ENCODE measurements at places on chromosomes 11 and 22.

DNA sequence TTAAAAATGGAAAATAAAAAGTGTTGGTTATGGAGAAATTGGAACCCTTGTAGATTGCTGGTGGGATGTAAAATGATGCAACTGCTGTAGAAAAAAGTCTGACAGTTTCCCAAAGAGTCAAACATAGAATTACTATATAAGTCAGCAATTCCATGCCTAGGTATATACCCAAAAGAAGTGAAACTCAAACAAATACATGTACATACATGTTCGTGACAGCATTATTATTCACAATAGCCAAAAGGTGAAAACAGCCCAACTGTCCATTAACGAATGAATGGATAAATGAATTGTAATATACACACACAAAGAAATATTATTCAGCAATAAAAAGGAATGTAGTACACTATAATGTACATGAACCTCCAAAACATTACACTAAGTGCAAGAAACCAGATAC lies 116.0 kb downstream of the TTC28 start:
- DNase-seq, result no peak

DNA sequence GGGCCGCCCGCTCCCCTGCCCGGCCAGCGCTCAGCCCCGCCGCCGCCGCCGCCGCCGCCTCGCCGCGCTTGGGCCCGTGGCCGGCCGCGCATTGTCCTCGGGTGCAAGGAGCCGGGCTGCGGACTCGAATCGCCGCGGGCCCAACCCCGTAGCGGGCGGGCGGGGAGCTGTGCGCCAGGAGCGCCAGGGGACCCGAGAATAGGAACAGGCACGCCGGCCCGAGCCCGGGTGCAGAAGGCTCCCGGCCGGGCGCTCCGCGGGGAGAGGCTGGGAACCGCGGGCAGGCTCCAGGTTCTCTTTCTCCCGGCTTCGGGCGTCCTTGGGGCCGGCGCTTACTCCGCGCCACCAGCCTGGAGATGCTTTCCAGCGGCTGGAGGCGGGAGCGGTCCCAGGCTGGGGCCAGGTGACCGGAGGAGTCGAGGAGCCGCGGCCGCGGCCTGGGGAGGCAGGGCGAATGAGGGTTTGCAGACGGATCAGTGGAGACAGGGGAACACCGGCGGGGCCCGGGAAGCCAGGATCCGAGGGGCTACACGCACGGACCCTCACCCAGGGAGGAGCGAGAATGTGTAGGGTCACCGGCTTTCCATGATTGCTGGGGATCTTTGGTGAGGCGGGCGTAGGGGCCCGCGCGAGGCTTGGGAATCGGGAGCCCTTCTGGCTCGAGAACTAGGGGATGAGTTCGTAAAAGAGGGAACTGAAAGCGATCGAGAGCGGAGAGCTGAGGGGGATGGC lies 726 bp downstream of the PKNOX2 start:
- DNase-seq, result peak; percentile 40

DNA sequence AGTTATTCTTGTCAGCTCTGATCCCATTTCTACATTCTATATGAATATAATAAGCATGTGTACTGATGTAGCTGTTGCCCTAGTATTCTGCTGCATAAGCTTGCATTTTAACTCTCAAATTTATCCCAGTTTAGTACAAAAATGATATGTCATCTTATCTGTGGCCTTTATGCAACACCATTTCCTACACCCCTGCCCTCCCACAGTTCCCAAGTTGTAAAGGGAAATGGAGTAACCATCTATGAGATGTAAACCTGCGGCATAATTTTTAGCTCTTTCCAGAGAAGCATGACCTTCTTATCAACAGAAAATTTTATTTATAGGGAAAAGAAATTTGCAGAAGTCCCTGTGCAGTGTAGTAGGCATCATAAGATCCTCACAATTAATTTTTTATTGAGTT lies 18.9 kb upstream of the CARD18 start:
- no peak for DNase-seq

DNA sequence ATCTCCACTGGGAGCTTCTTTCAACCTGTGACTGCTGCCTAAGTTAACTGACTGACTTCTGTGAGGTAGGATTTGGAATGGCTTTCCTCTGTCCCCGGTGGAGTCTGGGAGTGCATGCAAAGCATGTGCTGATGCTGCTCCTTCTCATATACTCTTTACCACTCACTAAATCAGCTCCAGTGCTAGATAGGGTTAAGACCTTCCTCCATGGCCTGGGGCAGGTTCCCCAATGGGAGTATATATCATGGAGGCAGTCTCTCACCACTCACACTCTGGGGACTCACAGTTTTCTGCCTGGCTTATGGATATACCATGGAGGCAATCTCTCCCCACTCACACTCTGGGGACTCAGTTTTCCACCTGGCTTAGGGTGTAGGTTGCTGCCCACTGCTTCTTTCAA lies 10.1 kb upstream of the FANCF start:
- no peak for DNase-seq

DNA sequence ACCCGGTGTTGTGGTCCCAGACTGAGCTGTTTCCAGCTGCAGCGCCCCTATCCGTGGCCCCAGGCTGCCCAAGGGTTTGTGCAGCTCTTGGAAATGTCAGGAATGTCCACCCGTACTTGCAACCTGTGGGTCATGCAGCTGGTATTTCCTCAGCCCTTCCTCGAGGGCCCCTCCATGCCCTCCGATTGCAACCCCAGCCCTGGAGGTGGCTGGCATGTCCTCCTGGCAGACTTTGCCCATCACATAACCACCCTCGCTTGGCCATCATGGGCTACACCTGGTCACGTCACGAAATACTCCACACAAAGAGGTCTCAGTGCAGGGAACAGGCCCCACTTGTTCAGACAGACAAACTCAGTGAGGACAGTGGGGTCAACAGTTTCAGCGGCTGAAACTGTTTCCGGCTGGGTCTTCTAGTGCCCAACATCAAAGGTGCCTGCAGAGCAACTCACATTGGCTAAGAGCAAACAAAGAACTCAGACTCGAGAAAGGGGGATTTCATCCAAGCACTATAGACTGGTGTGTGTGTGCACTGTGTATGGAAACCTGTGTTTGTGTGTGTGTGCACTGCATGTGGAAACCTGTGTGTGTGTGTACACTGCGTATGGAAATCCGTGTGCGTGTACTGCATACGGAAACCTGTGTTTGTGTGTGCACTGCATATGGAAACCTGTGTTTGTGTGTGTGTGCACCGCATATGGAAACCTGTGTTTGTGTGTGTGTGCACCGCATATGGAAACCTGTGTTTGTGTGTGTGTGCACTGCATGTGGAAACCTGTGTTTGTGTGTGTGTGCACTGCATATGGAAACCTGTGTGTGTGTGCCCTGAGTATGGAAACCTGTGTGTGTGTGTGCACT lies 72.8 kb upstream of the CCND1 start:
- DNase-seq, result peak; percentile 14

- no peak for DNase-seq
These were observed 784.9 kb upstream of the LUZP2 start for GRCh38 chr11:23711981-23712380.

- peak; percentile 14 for DNase-seq
These were observed 657 bp downstream of the IGHMBP2 start for GRCh38 chr11:68904248-68904847.

DNA sequence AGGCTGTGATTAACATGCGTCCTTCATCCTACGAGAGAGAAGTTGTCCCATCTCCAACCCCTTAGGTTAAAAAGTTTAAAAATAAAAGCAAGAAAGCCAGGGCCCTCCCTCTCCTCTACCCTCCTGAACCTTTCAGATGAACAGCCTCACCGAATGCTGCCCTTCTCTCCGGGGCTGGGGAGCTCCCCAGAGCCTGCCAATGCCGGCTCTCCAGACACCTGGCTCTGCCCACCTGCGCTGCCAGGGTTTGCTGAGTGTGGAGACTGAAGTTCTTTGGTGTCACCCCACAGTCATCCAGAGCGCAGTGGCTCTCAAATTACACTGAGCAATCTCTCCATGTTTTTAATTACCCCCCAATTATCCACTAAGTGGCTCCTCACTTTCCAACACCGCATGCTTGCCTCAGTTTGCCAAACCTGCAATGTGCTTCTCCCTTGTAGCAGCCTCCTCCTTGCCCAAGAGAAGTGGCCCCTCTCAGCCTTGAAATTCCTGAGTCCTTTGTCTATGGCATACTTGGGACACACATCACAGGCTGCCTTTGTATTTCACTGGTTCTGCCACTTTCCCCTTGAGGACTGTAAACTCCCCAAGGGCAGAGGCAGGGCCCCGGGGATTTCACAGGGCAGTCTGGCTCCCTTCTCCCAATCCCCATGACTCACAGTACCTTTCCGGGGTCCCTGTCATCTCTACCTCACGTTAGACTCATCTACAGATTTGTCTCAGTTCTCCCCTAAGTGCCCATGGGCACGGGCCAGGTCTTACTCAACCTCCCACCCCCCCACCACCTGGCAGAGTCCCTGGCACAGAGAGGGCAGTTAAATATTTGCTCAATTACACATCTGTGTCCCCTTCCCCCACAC lies 2.0 kb downstream of the MYH9 start:
- no peak for DNase-seq

GRCh38 chr11:85725510-85726258 lies 39.7 kb upstream of the CCDC89 start:
- peak; percentile 89 for DNase-seq

DNA sequence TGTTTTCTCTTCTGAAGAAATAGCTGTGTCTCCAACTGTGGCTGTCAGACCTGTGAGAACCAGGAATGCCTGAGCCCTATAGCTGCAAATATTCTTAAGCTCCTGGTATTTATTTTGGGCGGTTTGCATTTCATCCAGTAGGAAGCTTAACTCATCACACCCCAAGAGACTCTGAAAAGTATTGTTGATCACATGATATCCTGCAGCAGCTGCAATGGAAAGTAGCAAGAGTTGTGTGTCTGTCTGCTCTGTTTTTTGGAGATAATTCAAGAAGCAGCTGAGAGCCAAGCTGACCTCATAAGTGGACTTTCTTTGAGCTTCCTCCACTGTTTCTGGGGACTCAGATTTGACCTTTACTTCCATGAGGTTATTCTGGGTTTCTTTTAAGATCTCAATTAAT lies 36.4 kb upstream of the MRPL17 start:
- peak; percentile 11 for DNase-seq

DNA sequence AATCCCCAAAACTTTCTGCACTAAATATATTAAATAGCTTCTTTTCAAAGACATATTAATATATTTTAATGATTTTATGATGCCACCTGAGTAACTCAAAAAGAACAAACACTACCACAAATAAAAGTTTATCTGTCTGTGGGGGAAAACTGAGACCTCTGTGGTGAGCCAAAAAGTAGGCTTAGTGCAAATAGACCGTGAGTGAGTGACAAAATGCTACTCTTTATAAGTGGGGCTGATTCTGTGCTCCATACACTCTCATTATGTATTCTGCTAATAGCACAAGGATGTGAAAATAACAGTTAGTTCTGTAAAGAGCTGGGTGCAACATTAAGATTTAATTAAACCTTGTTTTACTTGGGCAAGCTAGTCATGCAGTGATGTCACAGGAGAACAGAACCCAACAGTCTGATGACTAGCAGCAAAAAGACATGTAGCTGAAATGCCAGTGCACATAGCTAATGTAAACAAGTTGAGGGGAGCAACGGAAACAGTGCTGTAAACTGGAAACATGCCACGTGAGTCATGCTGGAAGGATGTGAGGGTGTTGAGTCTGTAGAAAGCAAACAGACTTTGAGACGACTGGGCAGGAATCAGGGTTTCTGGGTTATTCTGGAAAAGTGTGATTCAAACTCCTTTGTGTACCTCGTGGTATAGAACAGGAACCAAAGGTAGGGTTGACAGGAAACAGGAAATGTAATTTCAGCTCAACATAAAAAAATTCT lies 1130.4 kb downstream of the LRRC4C start:
- peak; percentile 100 for DNase-seq

- peak; percentile 66 for DNase-seq
These were observed 1.6 kb downstream of the TMEM132A start for GRCh38 chr11:60925868-60926267.

DNA sequence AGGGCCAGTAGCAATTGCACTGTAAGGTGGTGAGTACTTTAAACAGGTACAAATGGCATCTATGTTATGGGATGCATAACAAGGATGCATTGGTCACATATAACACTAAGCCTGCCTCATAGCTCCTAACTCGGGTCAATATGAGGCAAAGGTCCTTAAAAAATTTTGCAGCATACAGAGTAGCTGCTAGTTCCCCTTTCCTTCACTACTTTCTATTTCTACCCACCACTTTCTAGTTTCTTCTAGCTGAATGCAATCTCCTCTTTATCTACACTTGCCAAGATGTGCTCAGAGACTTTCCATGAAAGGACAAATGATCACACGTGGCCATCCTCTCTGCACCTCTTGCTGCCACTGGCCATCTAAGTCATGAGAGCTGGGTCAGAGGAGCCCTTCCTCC lies 9.8 kb downstream of the OR51F2 start:
- DNase-seq, result no peak

- DNase-seq, result no peak
These were observed 70.0 kb upstream of the IGLL5 start for GRCh38 chr22:22817468-22818201.

DNA sequence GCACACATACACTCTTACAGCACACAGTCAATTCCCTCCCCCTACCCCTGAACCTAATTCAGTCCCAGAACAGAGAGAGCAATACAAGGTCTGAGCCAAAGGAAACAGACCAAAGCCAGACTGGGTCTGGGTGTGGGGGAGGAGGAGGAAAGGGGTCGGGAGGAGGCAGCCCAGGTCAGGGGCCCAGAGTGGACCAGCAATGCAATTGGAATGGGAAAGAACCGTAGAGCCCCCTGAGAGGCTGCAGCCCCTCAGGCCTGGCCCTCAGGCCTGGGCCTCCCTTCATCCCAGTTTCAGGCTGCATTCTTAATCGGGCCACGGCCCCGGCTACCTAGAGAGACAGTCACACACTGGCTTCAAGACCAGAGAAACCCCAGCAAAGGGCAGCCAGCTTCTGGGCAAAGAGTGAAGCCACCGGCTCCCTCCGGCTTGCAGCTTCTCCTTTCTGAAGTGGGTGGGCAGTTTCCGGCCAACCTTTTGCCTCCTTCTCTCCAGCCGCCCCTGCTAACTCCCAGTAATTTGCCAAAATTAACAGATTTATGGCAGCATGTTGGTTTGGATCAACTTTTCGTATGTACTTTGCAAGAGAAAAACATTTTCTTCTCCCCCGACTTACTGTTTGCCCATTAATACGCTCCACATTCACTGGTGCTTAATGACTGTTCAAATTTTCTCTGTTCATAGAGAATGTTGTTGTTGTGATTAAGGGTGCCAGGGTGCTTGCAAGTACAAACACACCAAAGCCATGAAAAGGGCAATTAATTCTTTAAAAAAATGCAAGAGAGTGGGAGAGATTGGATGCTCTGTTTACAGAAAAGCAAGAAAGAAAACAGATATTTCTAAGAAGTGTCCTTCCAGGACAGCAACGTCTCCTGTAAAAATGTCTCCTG lies 488.3 kb downstream of the MN1 start:
- no peak for DNase-seq
